ENCODE measurements at places on chromosomes 5 and 9. TPM values are rescaled to one million over a fixed set of nuclear protein-coding genes. Genes with fewer than 3 reads are reported as not detected.
A peak's percentile ranks its signal among the peaks of the same experiment; 100 is the strongest.

GLRA1 gene
- not detected for total RNA-seq

FGF10 gene
- not detected for total RNA-seq

TOMM5 gene
- 93.0 TPM for total RNA-seq

CCDC171 gene
- total RNA-seq, result 2.0 TPM

PHF24 gene
- not detected for total RNA-seq

TGFBR1 gene
- 62.7 TPM for total RNA-seq

RNF20 gene
- total RNA-seq, result 39.3 TPM

MARCHF11 gene
- not detected for total RNA-seq

PCDHA5 gene
- not detected for total RNA-seq

GAPT gene
- total RNA-seq, result 0.31 TPM

GRCh38 chr5:169906745-169907649 lies 73.3 kb downstream of the INSYN2B start:
- no peak overlapping the region for H3K27ac ChIP-seq
- no peak overlapping the region for H3K4me3 ChIP-seq
- H3K4me1 ChIP-seq, result peaks cover 10% of the 10 kb centered on the region
- H3K36me3 ChIP-seq, result no peaks in the 10 kb centered on the region
- no peaks in the 10 kb centered on the region for H3K27me3 ChIP-seq

GRCh38 chr5:59769041-59769360 lies 124.5 kb downstream of the PDE4D start:
- peaks cover 7% of the 10 kb centered on the region for H3K4me1 ChIP-seq
- no peak overlapping the region for H3K4me3 ChIP-seq
- H3K27ac ChIP-seq, result no peak overlapping the region
- no peaks in the 10 kb centered on the region for H3K36me3 ChIP-seq

DNA sequence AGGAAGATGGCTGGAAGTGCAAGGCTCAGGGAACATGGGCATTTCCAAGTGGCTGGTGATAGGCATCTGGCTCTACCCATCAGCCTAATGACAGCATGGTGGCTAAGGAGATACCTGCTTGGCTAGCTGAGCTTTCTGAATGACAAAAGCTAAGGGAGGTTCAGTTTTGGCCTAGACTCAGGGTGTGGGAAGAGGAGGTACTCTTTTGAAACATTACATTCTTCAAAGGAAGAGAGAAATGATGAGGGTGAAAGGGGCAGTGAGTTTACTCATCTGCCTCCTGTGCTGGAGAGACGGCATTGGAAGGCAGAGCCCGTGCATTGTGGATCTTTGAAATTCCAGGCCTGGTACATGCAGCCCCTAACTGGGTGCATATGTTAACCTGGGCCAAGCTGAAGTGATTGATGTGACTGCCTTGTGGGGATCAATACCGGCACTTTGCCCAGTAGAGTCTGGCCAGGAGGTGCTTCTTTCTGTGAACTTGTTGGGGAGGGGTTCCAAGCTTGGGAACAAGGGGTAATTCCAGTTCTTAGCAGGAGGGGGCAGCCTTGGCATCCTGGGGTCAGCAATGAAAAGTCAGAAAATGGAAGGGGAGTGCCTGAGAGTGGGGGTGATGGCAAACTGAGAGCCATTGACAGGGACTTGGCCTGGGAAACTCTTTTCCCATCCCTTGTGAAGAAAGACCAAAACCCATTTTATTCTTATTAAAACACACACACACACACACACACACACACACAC lies 108.6 kb downstream of the ACER2 start:
- no peaks in the 10 kb centered on the region for H3K36me3 ChIP-seq
- peaks cover 22% of the 10 kb centered on the region for H3K27me3 ChIP-seq
- H3K27ac ChIP-seq, result no peak overlapping the region
- DNase-seq, result no peak
- peaks cover 14% of the 10 kb centered on the region for H3K4me1 ChIP-seq

DNA sequence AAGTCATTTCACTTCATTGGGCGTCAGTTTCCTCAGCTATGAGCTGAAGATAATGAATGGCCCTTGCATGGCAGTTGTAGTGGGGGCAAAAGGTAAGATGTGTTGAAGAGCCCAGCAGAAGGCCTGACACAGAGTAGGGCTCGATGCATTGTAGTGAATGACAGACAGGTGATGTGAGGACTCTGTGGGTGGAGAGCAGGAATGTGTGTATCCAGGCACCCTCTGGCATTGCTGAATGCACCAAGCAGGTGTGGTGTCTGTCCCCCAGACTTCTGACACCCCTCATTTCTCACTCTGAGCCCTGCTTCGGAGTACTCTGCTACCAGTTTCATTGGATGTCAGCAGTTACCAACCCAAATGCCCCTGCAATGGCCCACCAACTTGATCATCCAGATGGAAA lies 22.4 kb downstream of the LHX2 start:
- H3K27me3 ChIP-seq, result peaks cover 46% of the 10 kb centered on the region
- H3K27ac ChIP-seq, result no peak overlapping the region
- no peaks in the 10 kb centered on the region for H3K4me1 ChIP-seq
- no peak overlapping the region for H3K4me3 ChIP-seq
- no peak for DNase-seq

DNA sequence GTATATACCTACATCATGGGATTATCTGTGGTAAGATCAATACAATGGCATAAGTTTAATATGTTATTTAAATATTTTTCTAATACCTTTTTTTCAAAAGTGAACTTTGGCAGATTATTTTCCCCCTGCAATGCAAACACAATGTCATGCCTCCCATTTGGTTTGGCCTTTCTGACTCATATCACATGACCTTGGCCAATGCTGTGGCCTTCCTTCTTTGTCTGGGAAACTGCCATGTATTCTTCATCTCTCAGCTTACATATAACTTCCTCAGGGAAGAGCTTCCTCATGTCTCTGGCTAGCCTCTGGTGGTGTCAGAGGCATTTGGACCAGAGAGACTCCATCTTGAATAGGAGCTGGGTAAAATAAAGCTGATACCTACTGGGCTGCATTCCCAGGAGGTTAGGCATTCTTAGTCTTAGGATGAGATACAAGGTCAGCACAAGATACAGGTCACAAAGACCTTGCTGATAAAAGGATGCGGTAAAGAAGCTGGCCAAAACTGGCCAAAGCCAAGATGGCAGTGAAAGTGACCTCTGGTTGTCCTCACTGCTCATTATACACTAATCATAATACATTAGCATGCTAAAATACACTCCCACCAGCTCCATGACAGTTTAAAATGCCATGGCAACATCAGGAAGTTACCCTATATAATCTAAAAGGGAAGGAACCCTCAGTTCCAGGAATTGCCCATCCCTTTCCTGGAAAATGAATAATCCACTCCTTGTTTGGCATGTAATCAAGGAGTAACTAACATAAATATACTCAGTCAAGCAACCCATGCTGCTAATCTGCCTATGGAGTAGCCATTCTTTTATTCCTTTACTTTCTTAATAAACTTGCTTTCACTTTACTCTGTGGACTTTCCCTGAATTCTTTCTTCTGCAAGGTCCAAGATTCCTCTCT lies 76.0 kb downstream of the C9orf153 start:
- H3K36me3 ChIP-seq, result no peaks in the 10 kb centered on the region
- H3K4me3 ChIP-seq, result no peak overlapping the region
- H3K27ac ChIP-seq, result no peak overlapping the region

- H3K36me3 ChIP-seq, result peaks cover 5% of the 10 kb centered on the region
- peak overlapping the region; percentile 2 for H3K4me3 ChIP-seq
- peaks cover 7% of the 10 kb centered on the region for H3K27me3 ChIP-seq
- H3K4me1 ChIP-seq, result peaks cover 14% of the 10 kb centered on the region
- DNase-seq, result no peak
- peak overlapping the region; percentile 15 for H3K27ac ChIP-seq
Measured at GRCh38 chr9:8114826-8115225, 315.2 kb upstream of the DMAC1 start.

GRCh38 chr5:170971-171800 lies 20.1 kb upstream of the LRRC14B start:
- H3K4me3 ChIP-seq, result no peak overlapping the region
- H3K27me3 ChIP-seq, result no peaks in the 10 kb centered on the region
- no peak for DNase-seq
- H3K27ac ChIP-seq, result no peak overlapping the region
- H3K36me3 ChIP-seq, result no peaks in the 10 kb centered on the region
- H3K4me1 ChIP-seq, result no peaks in the 10 kb centered on the region

DNA sequence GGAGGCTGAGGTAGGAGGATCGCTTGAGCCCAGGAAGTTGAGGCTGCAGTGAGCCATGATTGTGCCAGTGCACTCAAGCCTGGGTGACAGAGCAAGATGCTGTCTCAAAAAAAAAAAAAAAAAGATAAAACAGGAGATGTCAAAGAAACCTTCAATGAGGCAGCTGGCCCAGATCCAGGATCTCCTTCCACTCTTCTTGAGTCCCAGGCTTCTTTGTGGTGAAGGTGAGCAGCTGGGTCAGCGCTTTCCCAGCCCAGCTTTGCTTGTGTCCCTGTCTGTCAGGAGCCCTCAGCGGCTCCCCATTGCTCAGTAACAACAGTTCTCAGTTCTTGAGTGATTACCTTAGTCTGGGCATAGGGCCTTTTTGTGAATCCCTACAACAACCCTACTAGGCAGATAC lies 69.4 kb upstream of the PSD2 start:
- no peaks in the 10 kb centered on the region for H3K4me1 ChIP-seq
- H3K27me3 ChIP-seq, result no peaks in the 10 kb centered on the region
- H3K27ac ChIP-seq, result no peak overlapping the region

DNA sequence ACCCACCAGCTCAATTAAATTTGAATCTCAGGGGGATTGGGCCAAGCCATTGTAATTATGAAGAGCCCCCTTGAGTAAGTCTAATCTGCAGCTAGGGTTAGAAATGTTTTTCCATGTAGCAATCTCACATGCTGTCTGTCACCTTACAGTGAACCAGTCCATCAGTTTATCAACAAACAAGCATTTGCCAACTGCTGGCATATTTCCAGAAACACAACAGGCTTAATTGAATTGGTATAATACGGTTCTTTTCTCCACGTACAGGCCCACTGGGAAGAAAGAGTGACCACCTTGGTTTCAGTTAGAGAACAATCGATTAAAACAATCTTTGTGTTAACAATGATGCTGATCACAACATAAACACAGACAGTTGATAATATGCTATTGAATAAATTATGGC lies 67.4 kb downstream of the NSUN2 start:
- no peaks in the 10 kb centered on the region for H3K36me3 ChIP-seq
- H3K4me3 ChIP-seq, result no peak overlapping the region
- H3K27ac ChIP-seq, result no peak overlapping the region
- H3K4me1 ChIP-seq, result no peaks in the 10 kb centered on the region
- no peak for DNase-seq

GRCh38 chr5:42390115-42390514 lies 33.1 kb upstream of the GHR start:
- no peak overlapping the region for H3K27ac ChIP-seq
- H3K4me3 ChIP-seq, result no peak overlapping the region
- H3K4me1 ChIP-seq, result no peaks in the 10 kb centered on the region
- DNase-seq, result no peak

GRCh38 chr5:96492459-96493047 lies 59.5 kb upstream of the PCSK1 start:
- H3K36me3 ChIP-seq, result no peaks in the 10 kb centered on the region
- H3K4me1 ChIP-seq, result no peaks in the 10 kb centered on the region
- H3K4me3 ChIP-seq, result no peak overlapping the region
- no peak for DNase-seq
